ENCODE measurements at places on chromosomes 7 and 10.

- DNase-seq = no peak
Measured at GRCh38 chr7:14048889-14049288, 59.4 kb upstream of the ETV1 start.

DNA sequence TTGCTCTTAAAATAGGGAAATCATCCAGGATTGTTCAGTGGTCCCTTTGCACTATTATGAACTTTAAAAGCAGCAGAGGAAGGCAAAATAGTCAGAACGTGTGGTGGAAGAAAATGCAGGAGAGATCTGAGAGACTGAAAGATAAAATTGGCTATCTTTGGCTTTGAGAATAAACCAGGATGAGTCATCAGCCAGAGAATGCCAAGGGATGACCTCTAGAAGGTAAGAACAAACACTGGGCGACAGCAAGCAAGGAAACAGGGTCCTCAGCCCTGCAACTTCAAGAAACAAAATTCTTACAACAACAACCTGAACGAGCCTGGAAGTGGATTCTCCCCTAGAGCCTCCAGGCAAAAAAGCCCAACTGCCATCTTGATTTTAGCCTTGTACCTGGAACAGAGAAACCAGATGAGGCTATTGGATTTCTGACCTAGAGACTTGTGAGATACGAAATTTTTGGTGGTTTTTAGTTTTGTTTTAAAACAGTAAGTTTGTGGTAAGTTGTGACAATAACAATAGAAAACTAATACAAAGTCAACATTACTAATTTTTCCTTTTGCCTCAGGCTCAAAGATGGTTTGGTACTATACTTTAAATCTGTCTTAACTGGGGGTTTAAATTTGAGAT is 130.2 kb upstream of the CNTNAP2 start:
- no peak for DNase-seq

DNA sequence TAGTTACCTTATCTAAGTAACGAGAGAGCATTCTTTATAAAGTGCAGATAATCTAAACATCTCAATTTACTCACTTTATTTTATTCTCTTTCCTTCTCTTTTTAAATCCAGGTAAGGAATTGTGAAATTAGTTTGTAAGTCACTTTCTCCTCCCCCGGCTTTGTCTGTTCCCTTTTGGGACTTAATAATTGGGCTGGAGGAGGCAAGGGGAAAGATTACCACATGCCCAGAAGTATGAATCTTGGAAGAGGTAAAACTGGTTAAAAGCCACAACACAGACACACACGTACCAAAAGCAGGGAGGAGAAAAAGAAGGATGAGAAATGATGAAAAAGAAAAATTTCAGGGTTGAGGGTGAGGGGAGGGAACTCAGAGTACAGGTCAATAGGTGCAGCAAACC is 63.3 kb upstream of the LRRC17 start:
- DNase-seq = no peak

DNA sequence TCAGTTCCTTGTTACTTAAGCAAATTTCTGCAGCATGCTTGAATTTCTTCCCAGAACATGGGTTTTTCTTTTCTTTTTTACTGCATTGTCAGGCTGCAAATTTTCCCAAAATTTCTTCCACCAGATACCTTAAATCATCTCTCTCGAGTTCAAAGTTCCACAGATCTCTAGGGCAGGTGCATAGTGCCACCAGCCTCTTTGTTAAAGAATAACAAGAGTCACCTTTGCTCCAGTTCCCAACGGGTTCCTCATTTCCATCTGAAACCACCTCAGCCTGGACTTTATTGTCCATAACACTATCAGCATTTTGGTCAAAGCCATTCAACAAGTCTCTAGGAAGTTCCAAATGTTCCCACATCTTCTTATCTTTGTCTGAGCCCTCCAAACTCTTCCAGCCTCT is 389.2 kb downstream of the NXPH1 start:
- no peak for DNase-seq

- DNase-seq = peak; percentile 58
Measured at GRCh38 chr10:122648599-122649428, 50.8 kb downstream of the C10orf120 start.

- no peak for DNase-seq
Measured at GRCh38 chr7:130148561-130148960, 56.6 kb downstream of the TMEM209 start.

- DNase-seq = no peak
Measured at GRCh38 chr10:11553773-11554381, 57.6 kb downstream of the USP6NL start.

DNA sequence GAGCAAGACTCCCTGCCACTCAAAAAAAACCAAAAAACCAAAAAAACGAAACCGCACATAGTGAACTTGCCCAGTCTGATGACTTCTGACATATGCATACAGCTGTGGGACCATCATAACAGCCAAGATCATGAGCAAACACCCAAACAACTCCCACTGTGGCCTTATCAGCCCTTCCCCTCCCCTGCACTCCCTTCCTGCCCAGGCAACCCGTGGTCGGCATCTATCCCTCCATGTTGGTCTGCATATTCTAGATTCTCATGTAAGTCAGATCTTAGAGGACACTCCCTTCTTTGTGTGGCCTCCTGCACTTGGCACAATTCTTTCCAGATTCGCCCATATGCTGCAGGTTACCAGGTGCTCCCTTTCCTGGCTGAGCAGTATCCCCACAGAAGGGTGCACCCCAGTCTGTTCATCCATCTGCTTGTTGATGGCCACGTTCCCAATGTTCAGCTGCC is 72.8 kb downstream of the GNA12 start:
- peak; percentile 98 for DNase-seq

- DNase-seq = no peak
Measured at GRCh38 chr10:67934336-67934735, 49.9 kb downstream of the SIRT1 start.

DNA sequence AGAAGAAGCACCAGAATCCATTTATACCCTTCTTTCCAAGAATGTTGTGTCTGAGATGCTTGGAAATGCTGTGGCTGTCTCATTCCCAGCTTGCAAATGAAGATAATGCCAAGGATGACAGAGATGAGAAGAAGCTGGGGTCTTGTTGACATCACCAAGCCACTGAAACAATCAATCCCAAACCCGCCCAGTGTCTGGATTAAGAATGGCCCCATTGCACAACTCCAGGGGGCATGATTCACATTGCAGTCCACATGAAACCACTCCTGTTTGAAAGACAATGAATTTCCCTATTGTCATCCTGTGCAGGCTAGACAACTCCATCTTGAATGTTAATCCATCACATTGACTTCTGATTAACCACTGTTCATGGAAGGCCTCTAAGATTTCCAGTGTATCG is 28.6 kb downstream of the SORBS1 start:
- DNase-seq = no peak
